BJ (cell line): ENCODE measurements at places on chromosomes 16 and 17. TPM values are rescaled to one million over a fixed set of nuclear protein-coding genes. Genes with fewer than 3 reads are reported as not detected.

- no peak for DNase-seq
Measured at GRCh38 chr16:84917492-84917891, 93.8 kb downstream of the ZDHHC7 start.

SRL gene
- polyA plus RNA-seq = not detected in 2 replicates

GRCh38 chr16:84268291-84269040, 26.2 kb upstream of the WFDC1 start:
- DNase-seq = no peak

CD79B gene
- 0.36 and 0.58 TPM in 2 replicates for polyA plus RNA-seq

- no peak for DNase-seq
Measured at GRCh38 chr17:58755577-58756245, at the start of gene PPM1E. PPM1E (plus strand) TSS chr17:58755854.

MC1R gene
- 4.6 and 7.2 TPM in 2 replicates for polyA plus RNA-seq

GRCh38 chr17:1002412-1002753, 5.5 kb downstream of the TIMM22 start:
- no peak for DNase-seq

DNA sequence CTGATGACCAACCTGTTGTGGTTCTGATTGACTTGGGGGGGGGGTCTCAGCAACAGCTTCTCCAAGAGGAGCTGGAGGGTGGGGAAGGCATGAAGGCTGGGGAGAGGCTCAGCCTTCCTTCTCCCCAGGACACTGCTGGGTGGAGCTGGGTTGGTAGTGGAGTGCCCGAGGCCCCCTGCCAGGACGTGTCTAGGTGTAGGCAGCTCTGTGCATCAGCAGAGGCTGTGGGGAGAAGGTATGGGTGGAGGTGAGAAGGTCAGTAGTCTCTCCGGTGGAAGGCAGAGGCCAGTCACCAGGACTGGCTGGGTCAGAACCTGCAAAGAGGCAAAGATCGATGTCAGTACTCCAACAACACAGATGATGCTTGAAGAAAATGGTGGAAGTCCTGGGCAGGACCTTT, 3.9 kb downstream of the CHAD start:
- DNase-seq = no peak

DNA sequence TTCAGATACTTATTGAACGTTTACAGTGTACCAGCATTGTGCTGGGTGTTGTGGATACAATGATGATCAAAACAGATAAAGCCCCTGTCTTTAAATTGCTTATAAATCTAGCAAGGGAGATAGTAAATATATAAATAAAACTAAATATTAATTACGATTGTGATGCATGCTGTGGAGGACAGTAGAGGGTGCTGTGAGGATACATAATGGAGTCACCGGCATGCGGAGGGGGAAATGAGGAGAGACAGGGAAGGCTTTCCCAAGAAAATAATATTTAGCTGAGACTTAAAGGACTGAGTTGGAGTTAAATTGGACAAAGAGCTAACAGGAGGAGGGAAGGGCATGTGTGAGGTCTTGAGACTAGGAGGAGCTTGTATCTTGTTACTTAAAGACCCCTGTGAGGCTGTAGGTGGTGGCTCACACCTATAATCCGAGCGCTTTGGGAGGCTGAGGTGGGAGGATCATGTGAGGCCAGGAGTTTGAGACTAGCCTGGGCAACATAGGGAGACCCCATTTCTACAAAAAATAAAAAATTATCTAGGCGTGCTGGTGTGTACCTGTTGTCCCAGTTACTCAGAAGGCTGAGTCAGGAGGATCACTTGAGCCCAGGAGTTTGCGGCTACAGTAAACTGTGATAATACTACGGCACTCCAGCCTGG, 2.4 kb downstream of the DHRS7B start:
- no peak for DNase-seq

PRM1 gene
- not detected in 2 replicates for polyA plus RNA-seq

DNA sequence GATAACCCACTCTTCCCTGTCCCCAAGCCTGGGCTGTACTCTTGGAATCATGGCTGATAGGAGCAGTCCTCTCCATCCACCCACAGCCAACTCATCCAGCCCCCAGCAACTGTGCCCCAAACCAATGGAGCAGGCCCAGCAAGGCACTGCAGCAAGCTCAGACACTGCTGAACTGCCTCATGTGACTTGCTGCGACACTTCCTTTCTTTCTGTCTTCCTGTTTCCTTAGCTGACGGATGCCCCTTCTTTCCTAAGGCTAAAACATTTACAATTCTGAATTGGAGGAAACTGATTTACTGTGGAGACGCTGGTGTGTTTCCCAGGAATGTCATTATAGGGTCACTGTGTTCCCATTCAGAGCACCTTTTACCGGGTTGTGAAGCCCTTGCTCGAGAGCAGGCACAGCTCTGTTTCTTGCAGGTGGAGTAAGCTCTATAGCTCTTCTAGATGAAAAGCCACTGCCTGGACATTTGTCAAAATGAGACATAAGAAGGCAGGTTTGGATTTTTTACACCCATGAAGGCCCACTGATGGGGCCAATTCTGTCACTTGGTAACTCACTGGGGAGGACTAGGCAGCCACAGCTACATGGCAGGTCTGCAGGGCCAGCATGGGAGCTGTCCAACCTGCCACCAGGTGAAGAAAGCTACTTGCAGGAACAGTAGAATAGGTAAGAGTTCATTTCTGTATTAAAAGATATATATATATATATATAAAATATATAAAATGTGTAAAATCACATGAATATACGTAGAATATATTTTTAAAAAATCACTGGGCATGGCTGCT, 27.4 kb downstream of the TMEM11 start:
- no peak for DNase-seq
